ENCODE measurements at places on chromosomes 1 and 21. TPM values are rescaled to one million over a fixed set of nuclear protein-coding genes. Genes with fewer than 3 reads are reported as not detected.

DNA sequence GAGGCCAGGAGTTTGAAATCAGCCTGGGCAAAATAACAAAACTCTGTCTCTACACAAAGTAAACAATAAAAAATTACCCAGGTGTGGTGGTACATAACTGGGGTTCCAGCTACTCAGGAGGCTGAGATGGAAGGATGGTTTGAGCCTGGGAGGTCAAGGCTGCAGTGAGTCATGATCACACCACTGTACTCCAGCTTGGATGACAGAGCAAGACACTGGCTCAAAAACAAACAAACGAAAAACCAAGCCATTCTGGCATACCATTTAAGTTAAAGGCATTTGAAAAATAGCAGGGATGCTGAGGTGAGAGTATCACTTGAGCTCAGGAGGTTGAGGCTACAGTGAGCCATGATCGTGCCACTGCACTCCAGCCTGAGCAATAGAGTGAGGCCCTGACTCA is 5.3 kb upstream of the ALDH9A1 start:
- no peak for DNase-seq

GRCh38 chr1:229940684-229941083 is 126.4 kb upstream of the GALNT2 start:
- DNase-seq: no peak

DNA sequence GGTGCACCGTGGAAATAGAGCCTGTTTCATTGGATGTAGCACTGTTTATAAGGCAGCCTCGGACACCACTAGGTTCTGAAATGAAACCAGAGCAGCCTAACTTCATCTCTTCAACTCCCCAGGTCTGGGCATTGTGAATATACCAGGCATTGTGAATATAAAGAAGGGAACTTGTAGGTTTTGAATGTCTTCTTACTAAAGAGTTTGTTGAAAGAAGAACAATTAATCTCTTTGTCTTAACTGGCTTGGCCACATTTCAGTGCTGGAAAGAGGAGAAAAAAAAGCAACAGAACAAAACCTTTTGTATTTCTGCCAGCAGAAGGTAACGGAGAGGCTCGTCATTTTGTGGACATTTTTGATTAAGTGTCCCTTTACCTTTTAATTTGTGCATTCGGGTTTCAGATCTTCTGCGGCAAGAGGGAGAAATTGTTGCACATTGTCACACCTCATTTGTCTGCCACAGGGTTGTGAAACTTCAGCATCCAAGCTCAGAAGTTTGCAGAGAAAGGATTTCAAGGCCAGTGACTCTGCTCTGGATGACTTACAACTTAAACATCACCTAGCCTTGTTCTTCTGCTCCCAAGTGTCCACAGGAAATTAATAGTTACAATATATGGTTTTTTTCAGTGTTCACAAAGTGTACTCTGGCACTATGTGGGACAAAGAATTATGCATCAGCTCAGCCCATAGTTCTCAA is 158.3 kb downstream of the KAZN start:
- no peak for DNase-seq

GRCh38 chr1:116273042-116273783 is 99.8 kb upstream of the ATP1A1 start:
- no peak for DNase-seq

The GJA4 gene
- total RNA-seq: 62.1 TPM

GRCh38 chr1:159408862-159409400 is 23.1 kb upstream of the OR10J4 start:
- peak; percentile 96 for DNase-seq

DNA sequence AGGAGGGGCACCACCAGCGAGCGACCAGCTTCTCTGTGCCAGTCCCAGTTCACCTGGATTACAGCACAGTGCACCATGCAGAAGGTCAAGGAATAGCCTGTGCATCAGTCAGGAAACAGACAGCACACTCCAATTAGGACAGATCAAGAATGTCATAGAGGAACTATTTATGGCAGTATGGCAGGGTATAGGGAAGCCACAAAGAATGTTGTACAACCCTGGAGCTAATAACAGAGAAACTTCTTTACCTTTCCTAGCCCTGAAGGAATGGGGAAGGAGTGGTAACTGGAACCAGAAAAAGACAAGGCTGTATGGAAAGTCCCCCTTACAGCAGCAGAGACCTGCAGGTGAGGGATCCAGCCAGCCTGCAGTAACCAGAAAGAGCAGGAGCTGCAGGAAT is 87.8 kb upstream of the USP24 start:
- DNase-seq: no peak

The KRTAP19-1 gene
- not detected for total RNA-seq

DNA sequence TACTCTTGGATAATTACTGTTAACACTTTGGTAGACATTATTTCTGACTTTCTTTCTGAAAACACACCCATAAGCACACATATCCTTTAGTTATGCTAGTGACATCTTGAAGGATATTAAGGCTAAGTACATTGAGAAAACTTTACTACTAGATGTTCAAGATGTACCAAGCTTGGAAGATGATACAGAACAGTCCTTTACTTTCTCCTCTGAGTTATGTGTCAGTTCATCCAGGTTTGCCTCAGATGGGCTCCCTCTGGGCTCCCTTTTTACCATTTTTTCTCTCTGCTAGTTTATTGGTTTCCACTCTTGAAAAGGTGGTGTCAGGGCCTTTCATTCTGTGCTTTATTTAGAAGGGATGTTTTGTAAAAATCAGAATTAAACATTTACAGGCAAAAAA is 172.3 kb downstream of the S1PR1 start:
- no peak for DNase-seq

GRCh38 chr1:85279458-85280080 is 3.1 kb upstream of the BCL10 start:
- no peak for DNase-seq

- no peak for DNase-seq
Observed at GRCh38 chr1:183576537-183576936, 13.7 kb downstream of the NCF2 start.

GRCh38 chr1:198496216-198497143 is 44.0 kb downstream of the ATP6V1G3 start:
- no peak for DNase-seq

The PLPP3 gene
- total RNA-seq: 16.5 TPM

- no peak for DNase-seq
Observed at GRCh38 chr1:216566641-216567205, 143.5 kb upstream of the USH2A start.

DNA sequence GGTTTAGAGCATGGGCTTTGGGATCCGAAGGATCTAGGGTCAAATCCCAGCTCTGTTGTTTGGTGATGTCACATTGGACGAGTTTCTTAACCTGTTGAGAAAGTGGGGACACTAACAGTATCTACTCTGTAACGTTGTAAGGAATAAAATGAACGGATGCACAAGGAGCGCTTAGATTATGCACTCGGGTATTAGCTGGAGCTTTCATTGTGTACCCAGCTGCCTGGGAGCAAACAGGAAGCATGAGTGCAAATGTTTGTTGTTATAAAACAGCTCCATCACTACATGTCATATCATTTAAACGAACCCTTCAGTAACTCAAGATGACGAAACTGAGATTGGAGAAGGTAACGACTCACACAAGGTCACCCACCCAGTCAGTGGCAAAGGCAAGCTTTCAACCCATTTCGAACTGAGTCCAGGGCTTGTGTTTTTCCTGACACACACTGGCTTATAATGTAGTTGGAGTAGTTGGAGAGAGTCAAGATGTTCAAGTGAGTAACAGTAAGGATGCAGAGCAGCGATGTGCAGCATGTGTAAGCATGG is 16.2 kb upstream of the SLC6A17 start:
- DNase-seq: peak; percentile 10

- DNase-seq: no peak
Observed at GRCh38 chr1:63774617-63775417, 1.0 kb downstream of the ROR1 start.

The SAMD13 gene
- total RNA-seq: 1.5 TPM

DNA sequence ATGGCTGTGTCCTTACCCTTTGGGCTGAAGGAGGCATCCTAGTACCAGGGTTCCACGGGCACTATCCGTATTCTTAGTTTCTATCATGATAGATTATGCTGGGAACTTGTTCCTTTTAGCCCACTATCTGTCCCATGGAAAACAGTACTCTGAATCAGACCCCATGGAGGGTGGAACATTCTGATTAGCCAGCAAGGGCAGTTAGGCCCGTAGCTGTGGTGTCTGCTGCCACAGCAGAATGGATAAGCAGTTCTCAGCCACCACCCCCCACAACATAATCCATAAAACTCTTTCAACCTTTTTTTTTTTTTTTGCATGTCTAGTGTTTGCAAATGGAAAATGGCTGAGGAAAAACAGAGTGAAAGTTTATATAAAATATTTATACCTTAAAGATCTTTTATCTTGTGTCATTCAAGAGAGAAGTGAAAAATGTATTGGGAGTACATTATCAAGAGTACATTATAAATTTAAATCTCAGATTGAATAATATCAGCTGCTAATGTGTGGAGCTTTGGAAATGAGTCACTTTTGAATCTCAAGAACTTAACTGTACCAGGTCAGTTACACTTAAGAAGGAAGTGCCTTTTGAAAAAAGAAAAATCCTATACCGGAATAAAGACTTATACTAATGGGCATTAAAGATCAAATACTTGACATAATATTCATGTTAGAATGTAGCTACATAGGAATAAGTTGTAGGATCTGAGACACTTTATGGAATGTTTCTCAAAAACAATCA is 80.3 kb downstream of the NFIA start:
- DNase-seq: no peak

The CD34 gene
- total RNA-seq: 307 TPM

DNA sequence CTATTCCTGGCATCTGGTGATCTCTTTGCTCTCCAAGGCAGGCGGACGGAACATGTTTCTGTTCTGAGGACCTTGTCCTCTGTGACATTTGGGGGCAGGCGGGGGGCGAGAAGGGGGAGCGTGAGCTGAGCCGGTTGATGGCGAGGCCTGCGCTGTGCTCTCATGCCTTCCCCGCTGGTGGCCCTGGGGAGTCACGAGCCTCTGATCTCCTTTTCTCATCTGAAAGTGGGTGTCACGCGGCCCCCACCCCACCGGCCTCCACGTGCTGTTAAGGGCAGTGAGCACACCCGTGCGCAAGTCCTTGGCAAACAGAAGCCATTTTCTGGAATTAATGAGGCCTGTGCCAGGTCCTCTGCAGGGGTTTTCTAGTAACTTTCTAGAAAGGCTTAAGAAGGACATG is 102.8 kb upstream of the ACTRT2 start:
- no peak for DNase-seq

The MIXL1 gene
- total RNA-seq: 0.10 TPM

- DNase-seq: no peak
Observed at GRCh38 chr1:59020151-59020997, 236.5 kb upstream of the JUN start.

- DNase-seq: no peak
Observed at GRCh38 chr1:211734791-211735190, 59.4 kb upstream of the NEK2 start.

The SPRR1B gene
- not detected for total RNA-seq

- DNase-seq: no peak
Observed at GRCh38 chr1:167274061-167274460, 53.4 kb downstream of the POU2F1 start.

- DNase-seq: no peak
Observed at GRCh38 chr1:210736713-210737112, 397.2 kb downstream of the KCNH1 start.

The OR10Z1 gene
- not detected for total RNA-seq

DNA sequence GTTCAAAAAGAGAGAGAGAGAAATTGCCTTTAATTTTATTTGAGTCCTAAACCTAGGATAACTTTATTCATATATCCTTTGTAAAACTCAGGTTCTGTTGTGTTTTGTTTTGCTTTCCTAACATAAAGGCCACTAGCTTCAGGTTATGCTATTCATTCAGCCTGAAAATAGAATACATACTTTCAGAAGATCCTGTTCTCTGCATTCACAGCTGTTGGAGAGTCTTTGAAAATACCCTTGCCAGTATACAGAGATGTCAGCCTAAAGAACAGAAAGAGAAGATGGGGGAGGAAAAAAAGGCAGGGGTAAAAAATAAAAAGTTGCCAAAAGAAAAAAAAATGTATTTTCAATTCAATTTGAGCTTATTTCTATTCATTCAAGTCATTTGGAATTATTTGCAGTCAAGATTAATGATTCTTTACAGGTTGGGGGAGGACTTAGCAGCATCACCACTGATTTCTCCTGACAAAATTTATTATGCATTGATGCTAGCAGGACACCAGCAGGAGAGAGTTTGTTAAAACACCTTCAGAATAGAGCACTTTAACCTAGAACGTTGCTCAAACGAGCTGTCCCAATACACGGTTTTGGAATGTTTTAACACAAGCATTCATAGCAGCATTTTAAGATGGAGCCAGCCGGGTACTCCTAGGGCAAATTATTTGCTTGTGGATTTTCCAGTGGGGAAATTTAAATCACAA is 318.5 kb downstream of the NTNG1 start:
- DNase-seq: no peak

- DNase-seq: no peak
Observed at GRCh38 chr1:28259934-28260802, 850 bp downstream of the SESN2 start.

The PROK1 gene
- total RNA-seq: not detected

All from glomerular endothelial cell (primary cell).